ENCODE measurements at places on chromosomes 7 and 10.

GRCh38 chr7:112550468-112551060, 69.8 kb downstream of the LSMEM1 start:
- no peak for DNase-seq

DNA sequence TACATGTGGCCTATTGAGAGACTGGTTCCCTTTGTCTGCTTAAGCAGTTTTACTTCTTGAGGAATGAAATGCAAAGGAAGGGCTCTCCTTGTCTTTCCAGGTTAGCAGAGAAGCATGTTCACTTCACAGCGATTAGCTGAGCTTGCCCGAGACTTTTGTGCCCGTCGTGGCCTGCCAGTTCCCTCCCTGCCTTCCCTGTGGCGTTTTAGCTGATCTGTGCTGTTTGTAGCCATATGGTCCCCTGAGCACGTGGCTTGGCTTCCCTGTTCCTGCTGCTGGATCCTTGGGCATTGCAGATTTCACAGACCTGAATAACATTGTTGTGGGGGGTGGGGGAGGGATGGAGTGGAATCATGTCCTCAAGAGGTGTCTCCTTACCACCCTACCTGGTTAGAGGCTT, 61.8 kb downstream of the SND1 start:
- DNase-seq = no peak

GRCh38 chr7:2437537-2438148, 34.2 kb downstream of the CHST12 start:
- no peak for DNase-seq

- no peak for DNase-seq
Observed at GRCh38 chr7:77450054-77450453, 33.9 kb upstream of the GSAP start.

DNA sequence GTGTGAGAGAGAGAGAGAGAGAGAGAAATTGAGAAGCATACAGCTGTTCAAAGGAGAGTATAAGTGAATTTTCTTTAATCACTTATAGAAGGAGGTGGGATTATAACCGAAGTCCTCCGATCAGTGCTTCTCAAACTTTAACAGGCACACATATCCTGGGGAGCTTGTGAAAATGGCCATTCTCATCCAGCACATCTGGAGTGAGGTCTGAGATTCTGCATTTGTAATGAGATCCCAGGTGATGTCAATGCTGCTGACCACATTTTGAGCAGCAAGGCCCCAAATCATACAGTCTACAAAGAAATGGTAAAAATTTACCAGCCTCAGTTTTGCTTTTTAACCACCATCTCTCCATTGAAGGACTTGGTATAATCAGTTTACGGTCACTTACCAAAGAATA, 219.0 kb downstream of the PTEN start:
- DNase-seq = no peak

- no peak for DNase-seq
Observed at GRCh38 chr10:104041891-104042535, 43.7 kb downstream of the COL17A1 start.

DNA sequence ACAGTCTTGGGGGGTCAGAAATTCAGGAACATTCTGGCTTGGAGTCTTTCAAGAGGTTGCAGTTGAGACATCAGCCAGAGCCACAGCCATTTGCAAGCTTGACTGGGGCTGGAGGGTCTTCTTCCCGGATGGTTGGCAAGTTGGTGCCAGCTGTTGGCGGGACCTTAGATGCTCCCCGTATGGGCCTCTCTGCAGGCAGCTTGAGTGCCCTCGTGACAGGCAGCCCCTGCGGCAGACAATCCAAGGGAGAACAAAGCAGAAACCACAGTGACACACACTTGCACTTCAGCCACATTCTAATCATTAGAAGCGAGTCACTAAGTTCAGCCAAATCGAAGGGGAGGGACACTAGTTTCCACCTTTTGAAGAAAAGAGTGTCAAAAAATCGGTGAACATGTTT, 59.4 kb upstream of the MXI1 start:
- DNase-seq = no peak

DNA sequence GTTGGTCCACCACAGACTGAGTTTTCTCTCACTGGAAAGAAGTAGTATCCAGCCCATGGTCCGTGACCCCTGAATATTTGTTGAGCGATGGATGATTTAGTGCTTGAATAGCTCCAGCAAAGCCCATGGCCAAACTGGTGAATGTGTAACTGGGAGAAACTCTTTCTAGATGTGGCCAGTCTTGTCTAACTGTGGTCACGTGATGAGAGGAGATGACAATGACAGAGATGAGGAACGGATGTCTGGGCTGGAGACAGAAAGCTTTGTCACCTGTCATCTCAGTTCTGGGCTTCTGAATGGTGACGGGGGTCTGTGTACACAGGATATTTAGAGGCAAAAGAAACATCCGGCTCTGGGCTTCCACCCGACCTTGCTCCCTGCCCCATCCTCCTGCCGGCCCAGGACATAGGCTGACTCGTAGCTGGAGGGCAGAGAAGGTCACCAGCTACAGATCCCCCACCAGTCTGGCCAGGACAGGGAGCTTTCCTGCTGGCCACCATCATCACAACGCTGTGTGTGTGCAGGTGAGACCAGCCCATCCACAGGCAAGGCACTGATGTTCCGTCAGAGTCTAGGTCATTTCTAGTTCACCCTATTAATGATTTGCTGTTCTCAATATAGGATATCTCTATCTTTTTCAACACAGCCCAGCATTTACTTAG, 152.5 kb upstream of the TNS3 start:
- DNase-seq = no peak

- DNase-seq = no peak
Observed at GRCh38 chr7:52689912-52690311, 345.5 kb upstream of the POM121L12 start.

DNA sequence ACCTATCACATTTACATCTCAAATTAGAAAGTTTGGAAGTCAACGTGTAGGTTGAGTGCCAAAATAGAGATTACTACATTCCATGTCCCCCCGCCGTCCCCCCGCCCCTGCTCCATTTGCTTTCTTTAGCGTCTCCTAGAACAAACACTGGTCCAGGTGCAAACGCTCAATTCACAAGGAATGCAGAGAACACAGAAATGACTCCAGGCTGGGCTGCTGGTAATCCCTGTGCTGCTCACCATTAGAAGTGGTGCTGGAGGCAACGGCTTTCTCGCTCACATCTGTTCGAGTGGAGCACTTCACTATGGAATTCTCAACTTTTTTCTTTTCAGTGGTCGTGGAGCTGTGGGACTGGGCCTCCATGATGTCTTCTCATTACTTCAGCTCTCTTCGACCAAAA, 14.1 kb downstream of the GLI3 start:
- DNase-seq = no peak

Data from activated CD4-positive, alpha-beta T cell treated with anti-CD3 and anti-CD28 coated beads for 24 hours (primary cell).